ENCODE measurements at places on chromosomes 2 and 18.

- no peak for DNase-seq
These were observed 8.9 kb downstream of the ADAM23 start for GRCh38 chr2:206452242-206452641.

DNA sequence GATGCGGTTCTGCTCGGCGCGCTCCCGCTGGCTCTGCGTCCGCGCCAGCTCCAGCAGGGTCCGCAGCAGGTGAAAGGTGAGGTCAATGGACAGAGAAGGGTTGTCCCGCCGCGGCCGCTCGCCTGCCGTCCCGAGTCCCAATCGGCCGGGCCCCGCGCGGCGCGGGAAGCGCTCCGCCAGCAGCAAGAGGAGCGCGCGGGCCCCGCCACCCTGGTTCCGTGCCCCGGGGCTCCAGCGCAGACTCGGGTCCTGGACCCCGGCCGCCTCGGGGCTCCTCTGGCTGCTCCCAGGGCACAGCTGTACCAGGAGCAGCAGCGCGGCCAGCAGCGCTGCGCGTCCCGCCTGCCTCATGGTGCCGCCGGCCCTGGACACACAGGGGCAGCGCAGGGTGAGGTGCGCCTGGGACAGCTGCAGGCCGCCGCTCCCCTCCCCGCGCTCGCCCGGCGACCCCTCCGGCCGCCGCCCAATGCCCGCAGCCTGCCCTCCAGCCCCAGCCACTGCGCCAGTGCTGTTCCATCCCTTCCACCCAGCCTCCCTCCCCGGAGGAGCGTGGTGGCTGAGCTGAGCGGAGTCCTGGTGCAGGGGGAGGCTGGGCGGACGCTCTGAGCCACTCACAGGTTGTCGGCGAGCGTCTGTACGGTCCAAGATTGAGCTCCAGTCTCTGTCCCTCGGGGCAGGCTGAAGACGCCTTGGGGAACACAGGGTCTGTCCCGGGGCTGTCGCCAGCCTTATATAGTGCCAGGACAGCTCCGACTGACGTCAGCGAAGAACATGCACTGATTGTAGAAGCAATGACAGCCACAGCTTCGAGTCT is 493 bp downstream of the UCN start:
- DNase-seq = no peak

GRCh38 chr2:137500599-137500998 is 463.7 kb upstream of the HNMT start:
- DNase-seq = no peak

- DNase-seq = no peak
These were observed 372.8 kb upstream of the UBE2E3 start for GRCh38 chr2:180607514-180608049.

- no peak for DNase-seq
These were observed 292.3 kb upstream of the CHAC2 start for GRCh38 chr2:53475321-53475720.

DNA sequence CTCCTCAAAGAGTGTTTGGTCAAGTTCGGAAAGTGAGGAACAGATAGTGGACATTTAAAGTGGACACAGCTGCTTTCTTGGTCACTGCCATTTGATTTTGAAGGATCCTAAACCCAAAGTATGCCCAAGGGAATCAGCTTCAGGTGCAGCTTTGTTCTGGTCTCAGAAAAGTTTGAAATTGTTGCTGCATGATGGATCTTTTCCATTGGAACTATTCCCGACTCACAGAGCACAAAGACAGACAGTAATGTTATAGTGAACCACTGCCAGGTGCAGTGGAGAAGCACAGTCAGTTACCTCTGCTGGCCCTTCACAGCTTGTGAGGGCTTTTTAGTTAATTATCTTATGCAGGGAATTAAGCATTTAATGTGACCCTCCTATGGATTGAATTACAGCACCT is 301.7 kb downstream of the PHLPP1 start:
- DNase-seq = no peak

GRCh38 chr18:63244607-63245006 is 75.0 kb downstream of the BCL2 start:
- no peak for DNase-seq

- DNase-seq = no peak
These were observed 293.2 kb upstream of the FIGN start for GRCh38 chr2:164028814-164029534.
